Stimulated activated CD4-positive, alpha-beta T cell treated with anti-CD3 and anti-CD28 coated beads, TNF-alpha, amount 100 ng/mL, for 48 hours (primary cell): ENCODE measurements at places on chromosomes 7 and 10.

DNA sequence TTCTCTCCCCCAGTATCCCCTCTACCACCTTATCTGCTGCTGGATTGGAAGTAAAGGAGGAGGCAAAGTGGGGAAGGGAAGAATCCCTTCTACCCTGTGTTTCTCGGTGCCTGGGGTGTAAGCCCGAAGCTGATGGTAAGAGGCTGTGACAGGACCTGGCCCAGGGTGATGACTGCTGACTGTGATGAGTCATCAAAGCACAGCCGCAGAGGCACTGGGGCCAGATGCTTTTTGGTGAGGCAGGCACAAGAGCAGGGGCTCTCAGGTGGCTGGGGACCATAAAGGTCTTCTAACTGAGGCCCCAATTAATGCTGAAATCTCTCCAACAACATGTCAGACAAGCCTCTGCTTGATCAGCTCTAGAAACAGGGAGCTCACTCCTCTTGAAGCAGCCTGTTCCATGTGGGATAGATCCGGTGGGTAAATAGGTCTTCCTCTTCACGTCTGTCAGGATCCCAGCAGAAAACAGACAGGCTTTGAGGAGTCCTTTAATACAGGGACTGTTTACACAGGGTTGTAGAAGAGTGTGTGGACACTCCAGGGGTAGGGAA lies 86.1 kb upstream of the PCBD1 start:
- DNase-seq = no peak

GRCh38 chr7:123057911-123058310 lies 62.4 kb upstream of the TAS2R16 start:
- no peak for DNase-seq

GRCh38 chr7:131255242-131255641 lies 72.4 kb upstream of the MKLN1 start:
- DNase-seq = no peak

GRCh38 chr10:124346831-124347230 lies 71.9 kb downstream of the OAT start:
- DNase-seq = no peak

- no peak for DNase-seq
These were observed 8.7 kb downstream of the ARL3 start for GRCh38 chr10:102705531-102705930.

DNA sequence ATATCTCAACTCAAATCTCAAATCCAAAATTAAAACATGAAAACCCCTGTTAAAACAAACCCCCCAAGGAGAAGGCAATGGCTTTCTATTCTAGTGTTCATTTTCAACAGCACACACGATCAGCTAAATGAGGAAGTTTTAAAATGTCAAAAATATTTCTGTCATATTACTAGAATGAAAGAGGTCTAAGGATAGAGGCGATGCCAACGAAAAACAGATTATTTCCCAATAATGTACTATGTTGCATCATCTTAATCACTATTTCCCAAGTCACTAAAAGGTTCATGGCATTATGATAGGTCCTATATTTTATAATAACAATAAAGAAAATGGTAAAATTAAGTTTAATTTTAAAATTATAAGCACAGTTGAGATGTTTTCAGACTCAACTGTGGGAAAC lies 10.1 kb downstream of the CNOT4 start:
- DNase-seq = no peak

GRCh38 chr7:107527196-107527595 lies 36.5 kb downstream of the COG5 start:
- no peak for DNase-seq

- no peak for DNase-seq
These were observed 17.6 kb downstream of the ENTPD7 start for GRCh38 chr10:99676895-99677294.

DNA sequence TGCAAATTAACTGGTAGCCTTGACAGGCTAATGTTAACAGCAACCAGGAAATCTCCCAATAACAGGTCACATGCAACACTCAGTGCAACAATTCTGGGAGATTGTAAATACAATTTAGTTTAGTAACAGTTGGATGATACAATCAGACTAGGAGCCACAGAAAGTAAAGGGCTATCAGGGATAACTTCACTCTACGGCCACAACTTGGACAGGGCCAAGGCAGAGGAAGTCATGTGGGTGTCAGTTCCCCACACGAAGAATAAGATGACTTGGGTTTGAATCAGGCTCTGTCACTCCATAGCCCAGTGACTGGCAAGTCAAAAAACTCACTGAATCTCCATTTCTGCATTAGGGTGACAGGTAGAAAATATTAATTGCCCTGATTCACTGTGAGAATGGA lies 217.3 kb upstream of the CCDC6 start:
- DNase-seq = no peak

GRCh38 chr10:50578949-50579348 lies 44.8 kb downstream of the SGMS1 start:
- DNase-seq = no peak

- DNase-seq = no peak
These were observed 78.4 kb downstream of the LYZL2 start for GRCh38 chr10:30550967-30551815.

DNA sequence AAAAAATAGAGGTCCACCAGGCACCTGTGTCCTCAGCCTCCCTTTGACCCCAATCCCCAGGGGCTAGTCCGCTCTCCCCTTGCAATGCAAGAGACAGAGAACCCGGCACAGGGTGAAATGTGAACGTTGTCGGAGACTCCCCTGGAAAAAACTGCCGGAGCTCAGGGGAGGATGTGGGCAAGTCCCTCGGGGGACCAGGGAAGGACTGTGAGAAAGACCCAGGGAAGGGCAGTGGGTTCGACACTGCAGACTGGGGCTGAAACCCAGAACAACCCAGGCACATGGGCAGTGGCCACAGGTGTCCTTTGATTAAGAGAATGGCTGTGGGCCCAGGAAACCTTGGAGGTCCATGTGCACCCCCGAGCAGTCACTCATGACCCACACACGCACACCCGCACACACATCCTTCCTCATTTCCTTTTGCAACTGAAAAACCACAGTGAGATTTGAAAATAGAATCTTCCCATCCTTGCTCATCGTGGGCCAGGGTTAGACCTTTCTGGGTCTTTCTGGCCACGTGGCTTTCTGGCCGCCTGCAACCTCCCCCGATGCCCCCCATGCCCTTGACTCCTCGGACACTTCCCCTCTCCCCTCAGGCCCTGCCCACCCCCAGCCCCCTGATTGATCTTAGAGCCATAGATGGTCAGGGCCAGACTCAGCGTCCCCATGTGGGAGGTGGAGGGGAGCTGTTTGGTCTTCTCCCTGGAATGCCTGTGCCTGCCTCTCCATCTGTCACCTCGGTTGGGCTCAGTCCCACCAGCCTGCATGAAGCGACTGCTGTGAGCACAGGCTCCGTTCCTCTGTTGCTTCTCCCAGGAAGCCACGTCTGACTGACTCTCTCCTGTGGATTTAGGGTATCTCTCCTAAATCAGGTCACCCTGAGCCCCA lies 7.9 kb downstream of the LAT2 start:
- no peak for DNase-seq

- DNase-seq = no peak
These were observed 8.5 kb upstream of the ANKRD61 start for GRCh38 chr7:6022707-6023106.

DNA sequence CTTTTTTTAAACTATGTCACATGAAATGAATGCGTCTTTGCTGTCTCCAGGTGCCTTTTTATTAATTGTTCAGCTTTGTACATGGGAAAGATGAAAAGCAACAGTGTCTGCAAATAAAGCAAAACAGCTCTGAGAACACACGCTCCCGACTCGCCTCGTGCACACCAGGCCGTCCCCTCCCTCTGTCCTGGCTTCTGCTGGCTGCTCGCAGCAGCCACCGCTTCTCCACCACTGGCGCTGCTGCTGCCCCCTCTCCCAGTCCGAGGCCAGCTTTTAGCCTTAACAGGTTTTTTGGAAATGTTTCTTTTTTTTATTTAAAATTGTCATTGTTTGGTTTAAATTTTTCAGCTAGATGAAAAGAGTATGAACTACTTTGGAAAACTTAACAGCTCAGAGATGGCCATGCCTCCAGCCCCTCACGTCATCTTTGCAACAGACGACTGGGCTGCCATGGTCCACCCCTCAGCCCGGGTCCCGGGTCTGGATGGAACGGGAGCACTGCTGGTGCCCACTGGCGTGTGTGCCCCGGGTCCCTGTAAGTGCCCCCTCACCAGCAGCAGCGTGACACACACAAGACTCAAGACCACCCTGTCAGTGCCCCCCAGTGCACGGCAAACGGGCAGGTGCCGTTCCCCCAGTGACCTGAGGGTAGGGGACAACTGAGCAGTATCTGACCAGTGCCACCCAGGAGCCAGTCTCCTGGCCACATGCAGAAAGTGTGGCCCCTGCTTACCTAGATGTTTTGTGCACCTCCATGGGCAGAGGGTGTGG lies 415.6 kb upstream of the FOXK1 start:
- no peak for DNase-seq

DNA sequence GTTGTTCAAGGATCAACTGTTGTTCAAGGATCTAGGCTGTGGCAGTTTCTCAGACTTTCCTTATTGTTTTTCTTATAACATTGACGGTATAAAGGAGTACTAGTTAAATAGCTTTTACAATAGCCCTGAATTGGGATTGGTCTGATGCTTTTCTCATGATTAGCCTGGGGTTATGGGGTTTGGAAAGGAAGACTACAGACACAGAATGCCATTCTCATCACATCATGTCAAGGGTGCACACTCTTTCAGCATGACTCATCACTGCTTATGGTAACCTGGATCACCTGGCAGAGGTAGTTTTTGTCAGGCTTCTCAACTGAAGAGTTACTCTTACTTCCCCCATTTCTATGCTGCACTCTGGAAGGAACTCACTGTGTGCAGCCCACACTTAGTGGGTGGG lies 194.2 kb upstream of the NPSR1 start:
- no peak for DNase-seq

DNA sequence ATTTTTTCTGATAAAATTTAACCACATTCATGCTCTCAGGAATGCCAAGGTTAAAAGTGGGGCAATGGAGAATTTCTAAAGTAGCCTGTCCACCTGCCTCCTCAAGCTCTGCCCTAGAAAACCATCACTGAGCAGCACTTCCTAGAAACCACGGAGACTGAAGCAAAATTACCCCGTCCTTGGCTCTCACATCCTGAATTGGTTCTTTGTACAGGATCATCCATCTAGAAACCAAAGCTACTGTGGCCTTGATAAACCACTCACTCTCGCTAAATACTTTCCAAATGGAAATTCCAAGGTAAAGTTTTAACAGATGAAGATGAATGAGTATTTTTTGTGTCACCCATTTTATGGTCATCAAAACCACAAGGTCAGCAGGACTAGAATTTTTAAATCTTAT lies 96.6 kb downstream of the AVL9 start:
- DNase-seq = no peak

- DNase-seq = no peak
These were observed 62.4 kb upstream of the MKRN1 start for GRCh38 chr7:140541513-140542227.

DNA sequence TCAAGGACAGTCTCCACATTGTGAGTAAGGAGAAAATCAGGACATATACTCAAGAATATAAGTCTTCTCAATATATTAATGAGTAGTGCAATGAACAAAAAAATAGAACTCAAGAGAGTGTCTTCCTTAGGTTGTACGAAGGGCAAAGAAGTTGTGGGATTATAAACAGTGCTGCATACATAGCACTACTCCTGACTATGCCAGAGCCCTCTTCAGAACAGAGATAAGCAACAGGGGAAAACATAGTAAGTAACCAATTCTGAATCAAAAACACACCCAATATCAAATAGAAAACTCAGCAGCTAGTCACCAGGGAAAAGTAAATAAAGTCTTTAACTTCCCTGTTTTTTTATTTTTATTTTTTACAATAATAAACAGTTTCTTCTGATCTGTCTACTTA lies 10.6 kb downstream of the ARHGAP21 start:
- no peak for DNase-seq

- no peak for DNase-seq
These were observed 6.1 kb downstream of the CHRM2 start for GRCh38 chr7:136874393-136875032.

DNA sequence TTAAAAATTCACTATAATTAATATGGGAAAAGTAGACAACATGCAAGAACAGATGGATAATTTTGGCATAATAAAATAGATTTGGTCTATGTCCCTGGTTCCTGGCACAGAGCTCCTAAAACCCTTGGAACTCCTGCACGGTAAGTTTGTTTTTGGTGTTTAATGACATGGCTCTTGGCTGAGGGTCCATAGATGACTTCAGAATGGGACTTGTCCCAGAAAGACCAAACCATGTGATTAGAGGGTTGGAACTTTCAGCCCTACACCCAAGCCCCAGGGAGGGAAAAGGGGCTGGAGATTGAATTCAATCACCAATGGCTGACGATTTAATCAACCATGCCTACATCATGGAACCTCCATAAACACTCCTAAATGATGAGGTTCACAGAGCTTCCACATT lies 12.6 kb upstream of the GSDME start:
- DNase-seq = no peak

GRCh38 chr10:614139-614711 lies 75.2 kb downstream of the DIP2C start:
- no peak for DNase-seq

GRCh38 chr10:89074120-89074519 lies 83.5 kb downstream of the FAS start:
- DNase-seq = no peak

DNA sequence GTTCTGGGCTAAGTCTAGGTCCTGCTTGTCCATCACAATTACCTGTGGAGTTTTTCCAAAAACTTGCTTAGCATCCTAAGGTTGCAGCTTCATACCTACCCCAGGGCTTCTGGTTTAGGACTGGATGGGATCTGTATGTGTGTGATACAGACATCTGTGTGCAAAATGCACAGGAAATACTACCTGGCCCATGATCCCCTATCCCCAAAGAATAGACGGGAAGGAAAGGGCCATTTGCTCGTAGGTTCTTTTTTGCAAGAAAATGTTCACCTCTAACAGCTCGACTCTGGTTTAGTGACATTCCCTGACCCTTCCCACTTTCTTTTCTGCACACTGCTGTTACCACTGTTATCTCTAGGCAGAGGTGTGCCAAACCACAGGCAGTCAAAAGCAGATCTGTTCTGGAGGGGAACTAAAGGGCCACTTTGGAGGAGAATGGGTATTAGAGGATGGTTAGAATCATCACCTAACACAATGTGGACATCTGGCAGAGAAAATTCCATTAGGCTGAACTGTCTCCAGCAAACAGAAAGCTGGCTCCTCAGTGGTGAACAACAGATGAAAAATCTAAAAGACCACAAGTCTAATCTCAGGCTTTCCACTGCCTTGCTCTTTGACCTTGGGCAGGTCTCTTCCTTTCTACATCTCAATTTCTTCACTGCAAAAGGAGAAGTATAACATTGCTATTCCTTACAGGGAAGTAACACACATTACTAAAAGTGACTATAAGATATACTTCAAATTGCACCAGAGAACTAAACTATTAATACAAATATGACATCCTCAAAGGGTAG lies 107.4 kb downstream of the UBE2H start:
- no peak for DNase-seq
